ENCODE measurements at places on chromosomes 2 and 18. TPM values are rescaled to one million over a fixed set of nuclear protein-coding genes. Genes with fewer than 3 reads are reported as not detected.

Gene REG3A
- total RNA-seq = not detected

Gene KCTD18
- total RNA-seq = 14.7 TPM

DNA sequence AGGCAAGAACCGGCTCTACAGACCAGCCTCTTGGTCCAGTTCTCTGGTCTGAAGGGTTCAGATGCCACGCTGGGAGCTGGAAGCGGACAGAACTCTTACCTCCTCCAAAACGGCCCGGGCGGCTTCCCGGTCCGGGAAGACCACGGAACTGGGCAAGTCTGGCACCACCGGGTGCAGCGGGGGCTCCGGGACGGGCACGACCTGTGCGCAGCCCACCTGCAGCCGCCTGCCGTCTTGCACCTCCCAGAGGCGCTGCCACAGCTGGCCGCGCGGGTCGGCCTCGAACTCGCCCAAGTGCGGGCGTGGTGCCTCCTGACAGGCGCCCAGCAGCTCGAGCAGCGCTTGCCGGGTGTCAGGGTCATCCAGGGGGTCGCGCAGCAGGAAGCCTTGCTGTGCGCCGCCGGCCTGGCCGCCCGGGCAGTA lies 773 bp downstream of the CMPK2 start:
- H3K4me1 ChIP-seq = peaks cover 3% of the 10 kb centered on the region
- no peaks in the 10 kb centered on the region for H3K36me3 ChIP-seq
- peaks cover 23% of the 10 kb centered on the region for H3K27me3 ChIP-seq
- peak overlapping the region; percentile 19 for H3K4me3 ChIP-seq

DNA sequence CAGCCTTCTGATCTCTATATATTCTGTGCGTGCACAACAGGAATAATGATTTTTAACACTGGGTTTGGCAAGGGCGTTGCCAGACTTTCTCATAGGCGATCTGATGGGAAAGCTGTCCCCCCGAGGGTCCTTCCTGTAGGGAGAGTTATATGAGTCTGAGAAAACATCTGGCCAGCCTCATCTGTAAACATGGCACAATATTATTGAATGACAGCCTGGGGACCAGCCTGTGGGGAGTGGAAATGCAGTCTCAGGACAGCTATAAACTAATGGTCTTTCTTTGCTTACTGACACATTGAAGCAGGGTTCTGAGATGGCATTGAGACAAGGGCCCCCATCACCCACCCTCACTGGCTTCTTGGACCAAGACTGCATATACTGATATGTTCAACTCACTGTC lies 62.5 kb downstream of the CTIF start:
- H3K36me3 ChIP-seq = no peaks in the 10 kb centered on the region
- H3K4me1 ChIP-seq = no peaks in the 10 kb centered on the region
- no peak overlapping the region for H3K4me3 ChIP-seq
- H3K27ac ChIP-seq = no peak overlapping the region
- no peak for DNase-seq

- H3K4me3 ChIP-seq = no peak overlapping the region
- no peaks in the 10 kb centered on the region for H3K36me3 ChIP-seq
- no peak overlapping the region for H3K27ac ChIP-seq
Observed at GRCh38 chr2:216069028-216069427, 12.6 kb downstream of the PECR start.

DNA sequence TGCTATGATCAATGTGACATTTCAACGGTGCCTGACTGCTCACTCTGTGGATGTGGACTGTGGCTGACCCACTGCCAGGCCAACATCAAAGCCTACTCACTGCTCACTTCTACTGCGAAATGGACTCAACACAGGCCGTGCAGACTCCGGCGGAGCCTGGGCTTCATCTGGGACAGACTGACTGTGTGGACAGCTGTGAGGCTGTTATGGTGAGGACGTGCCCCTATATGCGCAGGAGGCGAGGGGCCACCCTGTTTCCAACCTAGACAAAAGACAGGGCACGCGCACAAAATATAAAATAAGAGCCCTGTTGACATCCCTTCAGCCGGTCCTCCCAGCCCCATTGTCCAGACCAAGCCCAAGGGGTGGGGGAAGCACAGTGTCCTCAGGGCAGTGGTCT lies 514.4 kb upstream of the RAB6C start:
- no peak overlapping the region for H3K4me3 ChIP-seq
- no peaks in the 10 kb centered on the region for H3K4me1 ChIP-seq
- H3K27ac ChIP-seq = no peak overlapping the region

- no peak for DNase-seq
- no peak overlapping the region for H3K27ac ChIP-seq
- no peak overlapping the region for H3K4me3 ChIP-seq
- H3K4me1 ChIP-seq = no peaks in the 10 kb centered on the region
- H3K36me3 ChIP-seq = no peaks in the 10 kb centered on the region
Observed at GRCh38 chr2:117985092-117985491, 28.8 kb downstream of the CCDC93 start.

DNA sequence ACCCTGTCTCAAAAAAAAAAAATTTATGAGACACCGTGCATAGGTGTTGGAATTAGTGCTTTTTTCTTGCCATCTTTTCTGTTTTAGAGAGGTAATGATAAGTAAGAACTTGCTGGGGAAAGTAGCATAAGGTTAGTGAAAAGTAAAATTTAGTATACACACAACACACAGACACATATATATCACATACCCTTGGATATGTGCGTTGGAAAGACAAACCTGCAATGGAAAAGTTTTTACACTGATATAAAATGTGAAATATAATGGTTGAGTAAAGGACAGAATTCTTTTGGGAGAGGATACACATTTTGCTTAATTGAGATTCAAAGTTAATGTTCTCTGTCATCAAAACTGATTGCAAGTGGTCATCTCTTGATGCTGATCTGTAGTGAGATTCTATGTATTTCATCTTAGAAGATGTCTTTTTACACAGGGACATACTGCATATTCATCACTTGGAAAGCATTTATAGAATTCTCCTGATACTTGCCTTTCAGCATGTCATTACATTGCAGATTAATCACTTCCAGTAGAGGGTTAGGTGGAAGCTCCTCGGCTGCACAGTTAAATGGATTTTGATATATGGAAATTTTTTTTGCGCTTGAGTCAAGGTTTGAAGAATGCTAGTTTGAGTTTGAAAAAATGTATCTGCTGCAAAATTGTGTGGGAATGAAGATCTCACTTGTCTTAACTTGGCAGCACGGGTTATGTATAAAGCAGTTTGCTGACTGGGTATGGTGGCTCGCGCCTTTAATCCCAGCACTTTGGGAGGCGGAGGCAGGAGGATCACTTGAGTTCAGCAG lies 13.5 kb downstream of the PPP1CB start:
- H3K27ac ChIP-seq = no peak overlapping the region
- H3K4me1 ChIP-seq = no peaks in the 10 kb centered on the region
- no peak overlapping the region for H3K4me3 ChIP-seq
- H3K36me3 ChIP-seq = no peaks in the 10 kb centered on the region

Gene NAT8
- total RNA-seq = not detected

GRCh38 chr2:86492048-86492453 lies 50.9 kb downstream of the KDM3A start:
- H3K4me3 ChIP-seq = no peak overlapping the region
- H3K27me3 ChIP-seq = no peaks in the 10 kb centered on the region
- H3K27ac ChIP-seq = no peak overlapping the region
- DNase-seq = no peak

Gene EGR4
- 0.08 TPM for total RNA-seq

DNA sequence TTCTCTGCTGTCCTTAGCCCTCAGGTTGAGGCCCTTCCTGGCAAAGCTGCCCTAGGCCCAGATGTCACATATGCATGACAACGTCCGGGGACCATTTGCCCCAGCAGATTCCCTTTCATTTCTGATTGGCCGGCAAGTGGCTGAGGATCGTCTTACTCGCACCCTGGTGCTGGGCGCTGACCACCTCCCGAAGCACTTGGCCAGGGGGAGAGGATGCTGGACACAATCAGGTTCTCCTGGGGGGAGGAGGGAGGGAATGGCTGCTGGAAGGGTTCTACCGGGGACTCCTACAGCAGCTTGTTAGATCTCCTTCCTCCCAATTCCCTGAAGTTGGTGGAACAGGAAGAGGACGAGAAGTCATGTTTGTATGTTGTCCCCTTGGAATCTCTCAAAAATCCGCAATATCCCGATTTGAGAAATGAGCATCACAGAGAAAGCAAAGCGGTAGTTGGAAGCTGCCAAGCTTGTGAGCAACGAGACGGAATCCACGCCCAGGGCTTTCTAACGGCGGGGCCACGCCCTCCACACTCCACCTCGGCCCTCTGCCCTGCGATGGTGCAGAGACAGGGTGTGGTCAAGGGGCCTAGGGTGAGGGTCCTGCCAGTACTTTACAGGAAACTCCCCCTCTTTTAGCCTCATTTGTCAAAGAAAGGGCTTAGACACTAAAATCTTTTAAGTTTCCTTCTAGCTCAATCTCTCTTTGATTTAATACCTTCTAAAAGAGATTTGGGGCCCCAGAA lies 61.8 kb upstream of the YWHAQ start:
- no peak overlapping the region for H3K4me3 ChIP-seq
- no peaks in the 10 kb centered on the region for H3K4me1 ChIP-seq
- no peaks in the 10 kb centered on the region for H3K36me3 ChIP-seq
- H3K27ac ChIP-seq = no peak overlapping the region
- no peak for DNase-seq
- no peaks in the 10 kb centered on the region for H3K27me3 ChIP-seq

Measured in Panc1 (cell line).